ENCODE measurements at places on chromosomes 7 and 10.
A peak's percentile ranks its signal among the peaks of the same experiment; 100 is the strongest.

- no peak for DNase-seq
Measured at GRCh38 chr7:9691286-9691685, 1257.9 kb downstream of the NXPH1 start.

DNA sequence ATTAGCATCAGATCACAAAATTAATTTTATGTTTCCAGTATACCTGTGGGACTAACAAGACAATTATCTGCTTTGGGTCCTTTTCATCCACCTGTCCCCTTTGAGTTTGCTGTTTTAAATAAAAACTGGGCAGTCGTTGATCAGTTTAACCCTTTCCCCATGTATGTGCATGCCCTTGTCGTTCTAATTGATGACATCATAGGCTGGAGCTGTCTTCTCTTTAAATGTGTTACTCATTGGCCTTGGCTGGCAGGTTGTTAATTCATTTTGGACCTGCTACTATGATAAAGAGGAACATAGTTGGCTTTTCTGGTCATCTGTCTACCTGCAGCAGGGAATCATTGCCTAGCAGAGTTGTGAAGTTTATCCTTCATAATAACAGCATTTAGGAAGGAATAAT is 53.8 kb downstream of the TASOR2 start:
- no peak for DNase-seq

DNA sequence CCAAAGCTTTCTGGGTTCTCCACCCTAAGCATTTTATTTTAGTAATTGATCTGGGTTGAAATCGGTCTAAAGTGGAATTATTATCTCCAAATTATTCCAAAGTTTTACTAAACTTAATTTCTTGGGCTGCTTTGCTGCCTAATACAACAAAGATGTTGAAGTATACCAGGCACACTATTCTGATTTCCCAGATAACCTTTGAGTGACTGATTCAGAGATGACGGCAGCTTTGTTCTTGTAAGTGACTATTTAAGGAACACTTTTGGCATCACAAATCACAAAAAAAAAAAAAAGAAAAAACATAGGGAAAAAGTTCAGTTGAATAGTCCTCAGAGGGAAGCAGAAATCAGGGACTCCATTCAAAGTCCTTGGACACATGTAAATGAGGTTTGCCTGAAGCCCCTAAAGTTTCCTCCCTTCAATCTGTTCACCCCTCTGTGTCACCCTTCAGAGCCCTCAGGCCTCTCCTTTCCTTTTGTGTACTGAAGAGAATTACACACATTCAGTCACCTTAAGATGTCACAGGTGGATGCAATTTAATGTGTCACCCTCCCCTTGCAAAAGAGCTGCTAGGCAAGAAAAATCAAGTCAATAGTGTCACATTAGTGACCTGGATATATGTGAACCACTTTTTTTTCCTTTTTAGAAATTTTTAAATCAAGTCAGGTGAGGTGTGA is 81.5 kb downstream of the RTKN2 start:
- DNase-seq = no peak

DNA sequence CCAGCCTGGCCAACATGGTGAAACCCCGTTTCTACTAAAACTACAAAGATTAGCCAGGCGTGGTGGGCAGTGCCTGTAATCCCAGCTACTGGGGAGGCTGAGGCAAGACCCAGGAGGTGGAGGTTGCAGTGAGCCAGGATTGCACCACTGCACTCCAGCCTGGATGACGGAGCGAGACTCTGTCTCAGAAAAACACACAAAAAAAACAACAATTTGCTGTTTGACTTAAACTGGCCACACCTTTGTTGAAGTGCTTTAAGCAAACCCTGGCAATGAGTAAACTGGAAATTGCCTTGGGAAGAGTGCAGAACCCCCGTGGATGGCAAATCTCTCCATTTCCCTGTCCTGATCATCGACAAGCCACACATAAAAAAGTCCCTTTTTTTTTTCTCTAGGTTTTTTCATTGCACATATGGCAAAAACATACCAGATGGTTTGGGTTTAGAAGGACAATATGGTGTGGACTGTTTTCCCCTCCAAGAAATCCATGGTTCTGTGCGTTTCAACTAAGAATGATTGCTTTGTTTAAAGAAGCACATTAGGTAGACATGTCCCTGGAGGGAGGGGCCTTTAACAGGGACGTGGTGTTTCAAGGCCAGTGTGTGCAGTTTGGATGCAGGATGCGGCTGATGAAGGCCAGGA is 76.9 kb downstream of the NRP1 start:
- no peak for DNase-seq

GRCh38 chr7:154977250-154977649 is 25.7 kb downstream of the PAXIP1 start:
- DNase-seq = no peak

DNA sequence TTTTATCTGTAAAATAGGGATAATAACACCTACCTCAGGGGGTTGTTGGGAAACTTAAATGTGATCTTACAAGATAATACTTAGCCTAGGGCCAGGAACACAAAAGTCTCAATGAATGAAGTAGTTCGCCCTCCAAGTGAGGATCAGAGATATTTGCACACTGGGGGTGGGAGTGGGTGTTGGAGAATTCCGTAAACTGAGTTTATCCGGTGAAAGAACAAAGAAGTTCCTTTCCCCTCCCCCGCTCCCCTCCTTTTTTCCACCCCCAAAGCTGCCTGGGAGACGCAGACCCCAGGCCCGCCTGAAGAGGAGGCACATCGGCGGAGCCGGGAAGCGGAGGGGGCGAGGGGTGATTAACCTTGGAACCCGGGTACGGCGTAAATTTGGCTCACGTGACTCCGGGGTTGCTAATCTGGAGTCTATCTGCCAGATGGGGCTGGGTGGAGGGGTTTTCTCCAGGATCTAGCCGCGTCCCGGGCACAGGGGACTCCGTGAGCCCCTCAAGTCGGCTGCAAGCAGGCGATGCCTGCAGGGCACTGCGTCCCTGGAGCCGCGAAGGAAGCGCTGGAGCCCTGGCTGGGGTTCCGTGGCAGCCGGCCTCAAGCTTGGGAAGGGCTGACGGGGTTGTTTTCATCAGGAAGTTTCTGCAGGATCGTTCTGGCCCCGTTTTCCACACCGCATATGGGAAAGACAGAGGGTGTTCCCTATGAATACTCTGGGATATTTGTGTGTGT is 1.4 kb upstream of the PODXL start:
- no peak for DNase-seq

- DNase-seq = peak; percentile 82
Measured at GRCh38 chr7:16357921-16358320, 63.4 kb downstream of the CRPPA start.

- DNase-seq = no peak
Measured at GRCh38 chr10:20623546-20623945, 273.6 kb downstream of the NEBL start.

- DNase-seq = no peak
Measured at GRCh38 chr7:22723181-22723601, 3.8 kb upstream of the IL6 start.

DNA sequence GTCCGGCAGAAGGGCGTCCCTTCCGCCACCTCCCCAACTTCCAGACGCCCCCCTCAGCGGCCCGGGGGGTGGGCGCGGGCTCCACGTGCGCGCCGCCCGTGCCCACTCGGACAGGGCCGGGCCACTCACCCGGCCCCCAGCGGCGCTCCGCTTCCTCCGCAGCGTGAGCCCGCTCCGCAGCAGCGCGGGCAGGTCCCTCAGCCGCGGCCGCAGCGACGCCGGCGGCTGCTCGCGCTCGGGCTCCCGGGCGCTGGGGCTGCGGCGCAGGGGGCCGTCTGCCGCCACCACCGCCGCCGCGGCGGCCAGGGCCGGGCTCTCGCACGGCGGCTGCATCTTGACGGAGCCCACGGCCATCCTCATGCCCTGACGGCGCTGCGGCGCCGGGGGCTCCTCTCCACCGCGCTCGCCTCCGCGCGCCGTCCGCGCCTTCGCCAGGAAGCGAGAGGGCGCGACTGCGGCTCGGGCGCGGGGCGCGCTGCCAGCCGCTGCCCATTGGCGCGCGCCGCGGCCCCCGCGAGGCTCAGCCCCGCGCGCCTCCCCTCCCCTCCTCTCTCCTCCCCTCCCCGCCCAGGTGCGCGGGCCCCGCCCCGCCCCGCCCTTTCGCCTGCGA is at the start of gene RAPGEF5:
TSS of gene RAPGEF5 (minus strand) at position 454 of the 610 bp plus-strand sequence. CDS start at position 360, 94 bp downstream.
- DNase-seq = no peak

DNA sequence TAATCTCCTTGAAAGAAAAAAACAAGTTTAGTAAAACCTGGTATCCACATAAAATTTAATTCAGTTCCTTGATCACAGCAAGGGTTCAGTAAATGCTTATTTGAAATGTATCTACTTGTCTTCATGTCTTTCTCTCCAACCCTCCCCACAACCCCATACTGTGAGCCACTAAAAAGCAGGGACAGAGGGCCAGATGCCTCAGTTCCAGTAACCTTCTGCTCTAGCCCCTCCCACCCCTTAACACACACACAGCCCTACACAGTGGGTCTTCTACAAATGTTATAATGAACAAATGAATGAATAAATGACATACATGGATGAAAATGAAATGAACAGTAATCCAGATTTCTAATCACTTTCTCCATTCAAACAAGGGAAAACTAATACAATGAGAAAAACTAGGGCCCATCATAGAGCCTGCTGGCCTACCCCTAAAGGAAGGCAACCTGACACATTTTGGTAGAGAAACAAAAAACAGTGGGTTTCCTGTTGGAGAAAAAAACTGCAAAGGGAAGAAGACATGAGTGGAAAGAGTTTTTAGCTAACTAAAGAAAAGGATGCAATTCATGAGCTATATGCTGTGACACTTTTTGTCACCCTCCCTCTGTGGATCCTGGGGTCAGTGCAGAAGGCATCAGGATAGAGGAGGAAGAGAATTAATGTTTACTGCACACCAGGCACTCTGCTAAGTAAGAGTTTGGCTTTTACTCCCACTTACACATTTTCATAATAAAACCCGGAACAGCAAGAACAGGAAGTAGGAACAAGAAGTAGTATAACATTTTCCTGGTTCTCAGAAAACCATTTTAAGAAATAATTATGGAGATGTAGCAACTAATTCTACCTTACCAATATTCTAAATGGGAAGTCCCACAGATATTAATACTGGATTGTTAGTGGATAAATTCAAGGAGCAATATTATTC is 38.1 kb downstream of the ELMO1 start:
- DNase-seq = no peak
